CD4-positive, alpha-beta T cell treated with Interleukin-2 at 100 ng/mL for 4 hours (primary cell): ENCODE measurements at places on chromosomes 2 and 18.

GRCh38 chr2:144501118-144501517 is 18.8 kb downstream of the ZEB2 start:
- no peak for DNase-seq

- no peak for DNase-seq
Measured at GRCh38 chr2:136332436-136333095, 214.6 kb upstream of the CXCR4 start.

DNA sequence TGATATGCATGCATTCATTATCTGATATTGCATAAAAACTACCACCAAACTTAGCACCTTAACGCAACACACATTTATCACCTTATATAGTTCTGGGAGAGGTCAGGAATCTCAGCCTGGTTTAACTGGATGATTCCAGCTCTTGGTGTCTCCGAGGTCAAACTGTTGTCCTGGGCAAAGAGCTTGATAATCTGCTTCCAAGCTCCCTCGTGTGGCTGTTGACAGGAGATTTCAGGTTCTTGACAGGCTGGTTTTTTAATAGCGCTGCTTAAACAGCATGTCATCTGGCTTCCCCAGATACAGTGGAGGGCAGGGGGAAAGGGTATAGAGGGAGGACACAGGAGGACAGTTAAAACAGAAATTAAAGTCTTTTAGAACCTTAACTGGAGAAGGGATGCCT is 785.0 kb downstream of the CNTNAP5 start:
- no peak for DNase-seq

DNA sequence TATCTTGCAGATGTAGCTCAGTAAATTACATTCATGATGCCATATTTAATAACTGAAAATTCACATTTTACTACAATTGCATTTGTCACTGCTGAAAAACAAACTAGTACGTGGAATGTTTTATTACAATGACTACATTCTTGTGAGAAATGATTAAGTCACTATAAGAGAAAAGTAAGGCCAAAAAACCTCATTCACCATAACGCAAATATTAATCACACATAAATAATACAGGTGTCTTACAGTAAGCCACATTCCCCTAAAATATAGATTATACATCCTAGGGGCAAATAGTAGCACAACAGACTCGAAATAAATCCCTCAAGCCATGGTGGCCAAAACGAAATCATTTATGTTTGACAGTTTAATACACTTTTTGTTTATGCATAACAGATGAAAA is 460.6 kb downstream of the NR4A2 start:
- DNase-seq, result no peak

DNA sequence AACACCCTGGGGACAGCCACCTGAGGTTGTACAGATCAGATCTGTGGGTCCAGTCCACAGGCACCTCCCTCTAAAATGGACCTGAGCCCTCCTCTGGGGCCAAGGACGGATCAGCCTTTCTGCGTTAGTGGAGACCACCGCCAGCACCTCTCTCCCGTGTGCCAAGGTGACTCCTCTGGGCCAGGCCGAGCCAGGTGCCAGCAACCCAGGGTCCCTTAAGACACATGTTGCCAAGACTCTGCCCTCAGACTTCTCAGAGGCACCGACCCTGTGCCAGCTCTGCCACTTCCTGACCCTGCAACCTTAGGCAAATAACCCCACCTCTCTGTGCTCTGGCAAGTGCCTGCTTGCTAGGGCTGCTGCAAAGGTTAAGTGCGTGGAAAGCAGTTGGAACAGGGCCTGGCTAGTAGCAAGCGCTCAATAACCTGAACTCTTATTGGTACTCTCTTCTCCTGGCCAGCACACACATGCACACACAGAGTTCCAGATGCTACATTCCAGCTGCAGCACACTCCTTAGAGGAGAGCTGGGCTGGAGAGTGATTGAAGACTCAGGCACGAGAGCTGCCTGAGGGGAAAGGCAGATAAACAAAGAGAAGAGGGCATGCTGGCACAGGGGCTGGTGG is 105.6 kb downstream of the TNS1 start:
- no peak for DNase-seq

- no peak for DNase-seq
Measured at GRCh38 chr18:48529796-48530195, 9.0 kb upstream of the CTIF start.

GRCh38 chr2:237601453-237602116 is 11.1 kb upstream of the RAB17 start:
- no peak for DNase-seq

- DNase-seq, result no peak
Measured at GRCh38 chr2:75513616-75514170, 47.0 kb downstream of the EVA1A start.

- DNase-seq, result no peak
Measured at GRCh38 chr2:227480528-227480927, 8.6 kb downstream of the AGFG1 start.

GRCh38 chr2:48902521-48902920 is 147.0 kb upstream of the LHCGR start:
- no peak for DNase-seq

DNA sequence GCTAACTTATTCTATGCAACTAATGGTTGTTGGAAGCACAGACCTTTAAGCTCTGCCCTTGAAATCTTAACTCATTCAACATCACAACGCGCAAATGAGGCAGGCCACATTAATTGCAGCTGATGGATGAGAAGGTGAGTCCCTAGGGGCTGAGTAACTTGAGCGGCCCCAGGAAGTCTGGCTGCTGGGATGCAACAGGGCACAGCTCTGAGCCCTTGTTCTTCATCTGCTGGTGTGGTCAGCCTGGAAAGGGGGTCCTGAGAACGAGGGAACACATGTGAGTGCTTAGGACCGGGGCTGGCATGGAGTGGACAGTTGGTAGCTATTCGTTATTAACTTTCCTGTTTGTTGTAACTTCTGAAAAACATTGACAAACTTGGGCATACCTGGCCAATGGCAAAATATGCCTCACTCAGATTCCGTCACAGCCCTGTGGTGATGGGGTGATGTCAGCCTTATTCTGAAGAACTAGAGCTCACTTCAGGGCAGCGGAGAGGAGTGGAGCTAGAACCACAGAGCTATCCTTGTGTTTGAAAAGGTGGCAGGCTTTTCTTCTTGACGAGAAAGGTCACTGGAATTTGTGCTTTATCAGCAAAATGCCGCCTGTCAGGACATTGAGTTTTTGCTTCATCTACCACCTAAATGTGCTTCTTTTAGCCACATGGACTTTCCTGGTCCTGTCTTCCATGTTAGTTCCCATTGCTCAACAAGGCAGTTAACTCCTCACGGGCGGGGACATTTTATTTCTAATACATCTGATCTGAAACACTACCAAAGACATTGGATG is 145.9 kb upstream of the FHL2 start:
- no peak for DNase-seq

GRCh38 chr2:204505946-204506345 is 39.3 kb upstream of the PARD3B start:
- DNase-seq, result no peak

DNA sequence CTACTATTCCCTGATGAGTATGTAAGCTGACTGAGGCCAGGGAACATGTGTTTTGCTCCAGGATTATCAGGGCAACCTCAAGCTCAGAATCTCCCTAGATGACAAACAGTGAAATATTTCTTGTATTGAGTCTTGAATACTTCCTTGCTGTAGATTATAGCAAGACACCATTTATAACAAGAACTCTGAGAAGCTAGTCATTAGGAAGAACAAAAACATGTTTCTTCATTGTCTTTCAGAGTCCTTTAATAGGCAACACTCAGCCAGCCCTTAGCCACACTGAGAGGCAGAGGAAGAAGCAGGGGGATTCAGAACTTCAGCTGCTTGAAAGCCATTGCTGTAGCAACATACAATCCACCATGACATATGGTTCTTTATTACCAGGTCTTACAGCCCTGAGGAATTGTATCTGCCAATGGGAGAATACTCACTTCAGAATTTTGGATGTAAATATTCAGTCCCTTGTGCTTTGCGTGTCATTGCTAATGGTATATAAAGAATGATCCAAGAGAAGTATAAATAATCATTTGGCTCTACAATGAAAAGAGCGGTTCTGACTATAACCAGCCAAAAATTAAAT is 117.5 kb upstream of the NCKAP5 start:
- DNase-seq, result no peak

- no peak for DNase-seq
Measured at GRCh38 chr2:111061191-111061590, 59.5 kb upstream of the BCL2L11 start.

DNA sequence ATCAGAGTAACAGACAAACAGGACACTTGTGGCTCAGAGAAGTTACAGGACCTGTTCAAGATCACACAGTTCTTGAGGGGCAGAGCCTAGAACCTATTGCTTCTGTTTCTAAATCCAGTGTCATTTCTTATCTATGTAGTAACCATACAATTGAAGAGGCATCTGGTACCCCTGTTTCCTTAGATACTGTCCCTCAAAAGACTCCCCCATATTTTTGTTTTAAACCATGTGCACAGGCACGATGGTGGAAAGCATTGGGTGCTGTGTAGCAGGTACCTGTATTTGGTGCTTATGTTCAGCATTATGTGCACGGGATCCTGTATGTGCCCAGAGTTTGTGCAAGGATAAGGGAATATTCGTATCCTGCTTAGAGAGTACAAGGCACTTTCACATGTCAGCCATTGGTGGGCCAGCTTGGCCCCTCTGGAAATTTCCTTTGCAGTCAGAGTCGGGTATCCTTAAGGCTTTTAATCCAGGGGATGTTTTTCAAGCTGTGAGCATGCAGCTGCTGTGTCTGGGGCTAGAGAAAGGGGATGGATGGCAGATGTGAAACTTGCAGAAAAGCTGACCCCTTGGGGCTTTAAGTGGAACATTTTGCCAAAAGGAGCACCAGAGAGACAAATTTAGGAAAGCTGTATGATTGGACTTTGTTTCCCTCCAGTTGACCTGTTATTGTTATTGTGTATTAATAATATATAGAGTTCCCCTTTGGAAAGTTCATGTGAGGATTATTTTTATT is 2.1 kb downstream of the LBH start:
- no peak for DNase-seq

DNA sequence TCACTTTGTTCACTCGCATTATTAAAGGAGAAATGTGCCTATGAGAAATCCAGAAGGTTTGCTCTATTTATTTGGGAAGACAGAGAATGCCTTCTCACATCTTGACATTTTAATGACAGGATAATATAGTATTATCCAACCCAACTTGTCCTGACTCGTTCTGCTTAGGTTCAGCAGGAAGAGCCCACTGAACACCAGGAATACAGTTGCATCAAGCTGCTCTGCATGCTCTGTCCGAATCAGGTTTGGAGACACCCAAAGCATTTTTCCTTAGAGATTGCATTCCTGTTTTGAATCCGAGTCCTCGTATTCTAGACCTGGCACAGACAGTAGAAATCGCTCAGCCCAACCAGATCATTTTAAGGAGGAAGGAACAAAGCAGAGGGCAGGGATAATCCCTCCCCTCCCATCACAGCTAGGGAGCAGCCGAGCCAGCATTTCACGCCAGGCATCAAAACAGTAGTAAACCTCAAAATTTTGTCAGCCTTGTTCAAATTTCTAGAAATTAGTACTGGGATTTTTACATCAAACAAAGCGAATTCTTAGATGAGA is 837.4 kb upstream of the ID2 start:
- DNase-seq, result no peak

DNA sequence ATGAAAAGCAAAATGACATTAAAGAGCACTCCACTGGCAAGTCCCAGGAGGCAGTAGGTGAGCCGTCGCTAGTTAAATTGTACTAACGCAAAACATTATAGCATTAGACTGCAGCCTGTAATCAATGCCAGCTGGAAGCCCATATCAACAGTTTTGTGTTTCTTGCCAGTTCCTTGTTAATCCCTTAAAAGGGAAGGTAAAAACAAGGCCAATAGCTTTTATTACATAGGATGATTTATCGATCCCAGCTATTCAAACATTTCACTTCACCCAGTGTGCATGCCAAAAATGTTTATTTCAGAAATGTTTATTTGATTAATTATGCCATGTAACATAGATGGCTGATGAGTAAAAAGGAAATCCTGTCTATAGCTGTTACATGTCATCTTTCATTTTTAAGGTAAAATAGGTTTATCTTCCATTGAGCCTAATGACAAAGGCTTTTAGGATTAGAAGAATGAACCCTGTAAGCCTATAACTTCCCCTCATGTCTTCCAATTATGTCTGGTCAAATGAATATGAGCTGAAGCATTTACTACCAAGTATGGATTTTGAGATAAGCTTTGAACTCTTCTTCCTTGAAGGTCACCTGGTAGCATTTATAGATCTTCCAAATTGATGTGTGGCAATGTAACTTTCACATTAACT is 591.2 kb downstream of the RNF144A start:
- DNase-seq, result no peak

- no peak for DNase-seq
Measured at GRCh38 chr2:240154606-240155005, 14.1 kb upstream of the OTOS start.

GRCh38 chr2:172097557-172098131 is 5.1 kb downstream of the DLX2 start:
- DNase-seq, result no peak

DNA sequence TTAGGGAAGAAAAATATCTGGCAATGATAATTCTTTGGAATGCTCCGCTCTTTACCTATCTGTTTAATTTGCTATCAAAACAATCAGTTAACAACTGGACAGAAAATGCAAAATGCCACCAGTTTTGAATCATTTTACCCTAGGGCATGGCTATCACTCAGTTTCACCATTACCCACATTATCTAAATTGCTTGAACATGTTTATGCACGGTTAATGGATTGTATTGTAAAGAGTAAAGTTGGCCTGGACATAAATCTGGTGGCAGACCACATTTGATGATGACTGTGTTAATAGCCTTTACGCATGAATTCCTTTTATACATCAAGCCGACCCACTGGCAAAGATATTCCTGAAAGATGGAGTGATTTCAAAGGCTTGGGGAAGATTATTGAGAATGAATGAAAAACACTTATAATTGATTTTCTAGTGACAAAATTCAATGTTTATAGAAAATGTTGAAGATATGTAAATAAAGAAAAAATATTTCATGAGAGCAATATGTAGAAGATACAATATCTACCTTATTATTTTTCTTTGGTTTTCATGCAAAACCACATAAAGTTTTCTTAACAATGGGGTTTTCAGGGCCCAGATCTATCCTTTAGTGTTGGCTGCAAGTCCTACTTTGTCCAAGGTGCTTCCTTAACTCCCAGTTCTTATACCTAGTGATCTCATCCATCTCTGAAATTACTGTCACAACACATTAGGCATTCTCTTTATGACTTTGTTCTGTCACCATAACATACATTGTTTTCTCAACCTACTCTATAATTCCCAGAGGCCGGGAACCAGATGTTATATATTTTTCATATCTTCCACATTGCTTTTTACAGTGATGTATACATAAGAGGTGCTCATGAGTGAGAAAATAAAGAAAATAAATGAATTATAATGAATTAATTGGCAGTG is 265.1 kb downstream of the RIT2 start:
- DNase-seq, result no peak
